ENCODE measurements at places on chromosomes 4 and X.
A peak's percentile ranks its signal among the peaks of the same experiment; 100 is the strongest.

DNA sequence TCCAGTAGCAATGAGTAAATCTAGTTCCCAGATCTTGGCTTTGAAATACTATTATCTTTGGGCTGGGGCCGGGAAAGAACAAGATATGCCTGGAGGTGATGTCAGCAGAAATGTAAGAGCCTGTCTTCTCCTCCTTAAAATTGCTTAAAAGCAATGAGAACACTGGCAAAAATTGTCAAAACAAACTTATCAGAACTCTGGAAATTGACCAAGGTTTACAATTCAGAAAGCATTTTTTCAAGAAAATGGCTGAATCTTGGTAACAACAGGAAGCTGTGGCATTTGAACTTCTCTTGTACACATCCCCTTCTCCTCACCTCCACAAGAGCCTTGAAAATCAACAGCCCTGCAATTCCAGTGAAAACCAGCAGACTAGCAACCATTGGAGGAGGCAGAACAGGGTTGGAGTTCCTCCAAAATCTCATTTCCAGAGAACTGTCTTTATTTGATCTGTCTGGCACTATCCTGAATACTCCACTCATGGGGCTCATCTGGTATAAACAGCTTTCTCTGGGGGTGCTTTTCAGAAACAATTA is 13.5 kb downstream of the TIMP1 start:
- DNase-seq, result no peak

DNA sequence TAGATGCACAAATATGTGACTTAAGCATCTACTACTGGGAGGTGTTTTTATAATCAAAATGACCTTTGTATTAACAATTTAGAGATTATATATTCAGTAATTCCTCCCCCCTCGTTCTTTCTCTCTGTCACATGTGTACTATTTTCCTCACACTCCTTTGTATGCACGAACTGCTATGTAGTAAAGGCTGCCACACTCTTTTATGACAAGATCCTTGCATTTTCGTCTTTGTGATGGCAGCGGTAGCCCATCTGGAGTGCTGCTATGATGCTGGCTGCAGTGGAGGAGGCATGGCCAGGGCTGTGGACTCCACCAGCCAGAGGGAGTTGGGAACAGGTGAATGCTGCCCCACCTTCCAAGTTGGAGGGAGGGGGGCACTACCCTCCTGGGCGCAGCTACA is 216.3 kb downstream of the NSUN7 start:
- DNase-seq, result no peak

GRCh38 chr4:112818594-112818965 is 181.6 kb downstream of the LARP7 start:
- DNase-seq, result no peak

- no peak for DNase-seq
Measured at GRCh38 chr4:6773106-6773505, 9.4 kb upstream of the KIAA0232 start.

DNA sequence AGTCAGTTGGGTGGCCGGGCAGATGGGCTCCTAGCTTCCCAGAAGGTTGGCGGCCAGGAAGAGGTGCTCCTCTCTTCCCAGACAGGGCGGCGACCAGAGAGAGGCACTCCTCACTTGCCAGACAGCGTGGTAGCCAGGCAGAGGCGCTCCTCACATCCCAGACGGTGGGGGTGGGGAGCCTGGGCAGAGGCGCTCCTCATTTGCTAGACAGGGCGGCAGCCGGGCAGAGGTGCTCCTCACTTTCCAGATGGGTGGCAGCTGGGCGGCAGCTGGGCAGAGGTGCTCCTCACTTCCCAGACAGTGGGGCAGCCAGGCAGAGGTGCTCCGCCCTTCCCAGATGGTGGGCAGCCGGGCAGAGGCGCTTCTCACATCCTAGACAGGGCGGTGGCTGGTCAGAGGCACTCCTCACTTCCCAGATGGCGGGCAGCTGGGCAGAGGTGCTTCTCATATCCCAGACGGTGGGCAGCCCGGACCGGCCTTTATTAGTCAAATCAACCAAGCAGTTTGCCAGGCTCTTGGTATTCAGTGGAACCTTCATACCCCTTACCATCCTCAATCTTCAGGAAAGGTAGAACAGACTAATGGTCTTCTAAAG is 13.5 kb upstream of the NONO start:
- DNase-seq, result no peak

DNA sequence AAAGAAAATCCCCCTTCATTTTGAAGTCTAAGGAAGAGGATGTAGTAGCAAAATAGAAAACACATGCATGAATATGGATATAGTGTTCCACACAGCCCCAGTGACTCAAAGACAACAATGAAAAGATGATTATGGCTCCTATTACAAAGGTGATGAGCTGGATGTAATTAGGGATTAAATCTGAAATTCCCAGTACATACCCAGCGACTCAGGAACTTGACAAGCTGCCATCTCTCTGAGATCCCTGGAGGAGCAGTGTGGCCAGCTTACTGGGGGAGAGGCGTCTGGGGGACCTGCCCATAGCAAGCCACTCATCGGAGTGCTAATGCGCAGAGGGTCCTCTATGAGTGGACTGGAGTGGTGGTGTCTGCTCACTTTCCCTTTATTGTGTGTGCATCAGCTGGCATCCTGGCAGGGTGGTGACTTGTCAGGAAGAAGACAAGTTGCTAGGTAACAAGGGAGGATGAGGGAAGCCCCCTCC is 42.7 kb upstream of the MGST2 start:
- DNase-seq, result no peak

DNA sequence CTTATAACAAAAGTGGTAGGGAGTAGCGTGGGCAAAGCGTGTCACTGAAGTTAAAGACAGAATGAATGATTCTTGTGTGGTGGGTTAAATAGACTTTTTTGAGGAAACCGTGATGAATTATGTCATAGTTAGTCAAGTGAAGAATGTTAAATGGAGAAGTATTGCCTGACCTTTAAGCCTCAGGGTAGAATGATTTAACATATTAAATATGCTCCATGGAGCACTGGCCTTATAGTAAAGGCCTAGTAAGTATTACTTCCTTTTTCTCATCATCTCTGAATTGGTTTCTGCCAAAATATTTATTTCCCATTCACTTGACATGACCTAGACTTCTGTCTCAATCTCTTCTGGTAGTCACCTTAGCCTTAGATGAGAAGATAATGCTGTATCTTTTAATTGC is 23.7 kb downstream of the MAGEB1 start:
- no peak for DNase-seq

DNA sequence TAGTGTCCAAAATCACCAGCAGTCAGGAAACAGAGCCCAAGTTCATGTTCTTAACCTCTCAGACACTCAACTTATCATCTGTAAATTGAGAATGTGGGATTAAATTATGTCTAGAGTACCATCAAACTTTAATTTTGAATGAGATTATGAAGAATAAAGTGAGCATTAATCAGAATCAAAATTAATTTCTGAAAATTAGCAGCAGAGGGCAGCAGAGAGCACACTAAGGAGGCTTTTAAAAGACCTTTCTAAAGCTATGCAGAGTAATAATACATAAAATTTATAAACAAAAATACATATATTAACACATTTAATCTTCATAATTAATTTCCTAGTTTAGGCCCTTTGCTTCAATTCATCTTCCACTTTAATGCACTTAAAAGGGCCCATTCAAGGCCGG is 7.1 kb downstream of the TASL start:
- DNase-seq, result peak; percentile 7

DNA sequence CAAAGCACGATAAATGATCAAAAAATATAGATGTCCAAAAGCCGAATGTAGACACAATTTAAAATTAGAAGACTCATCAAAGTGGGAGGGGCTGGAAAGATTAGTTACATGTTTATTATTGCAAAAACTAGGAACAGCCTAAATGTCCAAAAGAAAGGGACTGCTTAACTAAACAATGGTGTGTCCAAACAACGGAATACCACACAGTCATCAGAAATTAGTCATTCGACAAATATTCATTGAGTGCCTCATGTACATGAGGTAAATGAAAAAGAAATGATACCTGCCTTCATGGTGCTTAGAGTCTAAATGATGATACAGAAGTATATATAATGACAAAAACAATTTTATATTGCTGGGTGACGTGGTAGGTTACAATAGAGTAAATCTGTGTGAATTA is 139.7 kb downstream of the MAML3 start:
- DNase-seq, result no peak

GRCh38 chr4:147683717-147684700 is at the start of gene PRMT9:
TSS of gene PRMT9 (minus strand) at chr4:147684163. CDS start at chr4:147683987, 176 bp downstream.
- peak; percentile 86 for DNase-seq

GRCh38 chr4:123260653-123261052 is 135.9 kb upstream of the SPRY1 start:
- no peak for DNase-seq

DNA sequence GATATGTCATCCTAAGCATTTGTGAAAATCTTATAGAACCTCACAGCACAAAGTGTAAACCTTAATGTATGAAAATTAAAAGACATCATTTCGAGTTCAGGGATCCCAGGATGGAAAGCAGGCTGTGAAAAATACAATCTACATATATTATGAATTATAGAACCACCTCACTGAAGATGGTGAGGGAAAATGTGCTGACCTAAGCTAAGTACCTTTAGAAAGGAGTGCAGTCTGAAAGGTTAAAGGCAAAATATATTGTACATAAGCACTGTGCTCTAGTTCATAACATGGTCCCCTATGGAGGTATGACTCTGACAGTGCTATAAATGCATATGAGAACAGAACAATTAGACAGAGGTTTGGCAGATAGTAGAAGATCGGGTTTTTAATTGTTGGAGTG is 368.6 kb downstream of the TMA16 start:
- no peak for DNase-seq

GRCh38 chrX:120224388-120224787 is 26.2 kb upstream of the ZBTB33 start:
- no peak for DNase-seq

Data from GM23338 (cell line).